Left colon (tissue), 2 donors: ENCODE measurements at places on chromosomes 7 and 10. TPM values are rescaled to one million over a fixed set of nuclear protein-coding genes. Genes with fewer than 3 reads are reported as not detected.

GRCh38 chr10:1123972-1124371 lies 67.8 kb downstream of the WDR37 start:
- no peak for DNase-seq

Gene IL15RA
- 19.6 TPM for total RNA-seq

DNA sequence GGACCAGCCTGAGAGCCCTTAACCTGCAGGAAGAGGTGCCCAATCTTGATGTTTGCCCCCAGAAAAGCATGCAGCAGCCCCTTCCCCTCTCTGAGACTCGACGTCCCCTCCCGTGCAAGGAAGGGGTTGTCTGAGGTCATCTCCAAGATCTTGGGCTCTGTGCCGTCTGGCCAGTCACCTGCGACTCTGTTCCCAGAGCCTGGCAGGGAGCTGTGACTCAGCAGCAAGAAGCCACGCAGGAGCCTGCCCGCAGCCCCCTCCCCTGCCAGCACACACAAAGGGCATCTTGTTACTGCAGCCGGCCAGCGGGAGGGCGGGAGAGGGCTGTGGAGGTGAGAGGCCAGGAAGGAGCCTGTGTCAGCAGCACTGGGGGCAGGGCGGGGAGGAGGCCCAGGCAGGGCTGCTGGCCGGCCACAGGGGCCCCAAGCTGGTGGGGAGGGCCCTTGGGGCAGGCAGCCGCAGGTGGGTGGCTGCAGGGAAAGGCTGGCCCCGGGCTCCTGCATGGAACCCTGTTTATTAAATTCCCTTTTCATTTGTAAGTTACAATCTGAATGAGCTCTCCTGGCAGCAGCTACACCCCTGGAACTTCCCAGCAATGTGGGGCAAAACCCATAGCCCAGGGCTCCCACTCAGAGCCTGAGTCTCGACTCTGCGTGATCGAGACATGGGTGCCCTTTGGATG lies 103.7 kb upstream of the ZMIZ1 start:
- no peak for DNase-seq

- no peak for DNase-seq
These were observed 66.8 kb downstream of the MINDY4 start for GRCh38 chr7:30838008-30838407.

Gene MTPN
- total RNA-seq = 97.6 TPM

Gene PLEKHS1
- 6.6 TPM for total RNA-seq

Gene SCD
- total RNA-seq = 90.1 TPM

GRCh38 chr10:4213441-4213840 lies 428.4 kb upstream of the KLF6 start:
- no peak for DNase-seq

Gene SEPTIN14
- total RNA-seq = not detected

Gene PLAC9
- total RNA-seq = 8.2 TPM

Gene RNLS
- total RNA-seq = 15.0 TPM
